ENCODE measurements at places on chromosomes 5 and 9. TPM values are rescaled to one million over a fixed set of nuclear protein-coding genes. Genes with fewer than 3 reads are reported as not detected.

DNA sequence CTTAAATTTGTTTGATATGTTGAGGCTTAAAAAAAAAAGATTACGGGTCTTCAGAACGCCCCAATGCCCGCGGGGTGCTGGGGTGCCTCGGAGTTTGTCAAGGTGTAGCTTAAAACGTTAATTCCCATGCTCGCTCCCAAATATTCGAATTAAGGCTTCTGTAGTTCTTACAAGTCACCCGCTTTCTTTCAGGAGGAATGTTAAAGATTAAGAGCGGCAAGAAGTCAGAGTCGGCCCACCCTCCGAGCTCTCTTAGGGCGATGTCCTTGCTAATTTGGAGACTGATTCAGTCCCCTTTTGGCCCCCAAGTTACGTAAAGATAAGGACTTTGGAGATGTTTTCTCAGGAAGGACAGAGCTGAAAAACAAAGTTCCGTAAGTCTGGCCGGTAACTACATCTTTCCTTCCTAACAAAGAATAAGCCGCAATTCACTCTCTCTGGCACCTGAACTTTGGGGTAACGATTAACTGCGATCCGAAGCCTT is 746 bp upstream of the NPM1 start:
- no peak for DNase-seq

- DNase-seq = no peak
These were observed 18.2 kb downstream of the SLC9A3 start for GRCh38 chr5:505951-506525.

DNA sequence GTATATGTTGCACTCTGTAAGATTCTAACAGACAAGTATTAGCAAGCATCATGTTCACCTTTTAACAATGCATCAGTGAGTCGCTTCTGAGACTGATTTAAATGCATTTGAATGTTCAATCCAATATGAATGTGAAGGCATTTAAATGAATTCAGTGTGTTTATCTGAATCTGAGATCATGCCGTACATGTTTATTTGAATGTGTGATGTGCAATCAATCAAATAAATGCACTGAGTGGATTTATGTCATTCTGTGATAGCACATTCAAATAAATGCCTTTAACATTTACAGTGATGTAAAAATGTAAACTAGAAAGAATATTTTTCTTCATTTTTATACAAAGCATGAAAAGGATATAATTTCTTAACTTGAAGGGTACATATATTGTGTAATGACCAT is 1063.5 kb upstream of the NUDT12 start:
- no peak for DNase-seq

- no peak for DNase-seq
These were observed 163.2 kb downstream of the LPAR1 start for GRCh38 chr9:110874963-110875674.

DNA sequence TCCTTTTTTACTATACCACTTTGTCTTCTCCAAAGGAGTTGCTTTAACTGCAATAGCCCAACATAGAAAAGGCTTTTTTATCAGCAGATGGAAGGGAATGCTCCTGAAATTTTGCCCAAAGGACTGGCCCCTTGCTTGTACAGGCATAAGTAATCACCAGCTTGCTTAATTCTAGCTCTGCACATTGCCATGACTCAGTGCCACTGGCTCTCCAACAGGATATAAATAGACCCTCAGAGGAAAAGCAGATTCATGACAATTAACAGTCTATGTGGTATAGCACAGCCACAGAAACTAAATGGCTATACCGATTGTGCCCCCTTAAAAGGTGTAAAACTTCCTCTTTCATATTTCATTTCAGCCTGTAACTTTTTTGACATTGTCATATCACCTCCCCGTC is 227.0 kb downstream of the ZNF608 start:
- no peak for DNase-seq

DNA sequence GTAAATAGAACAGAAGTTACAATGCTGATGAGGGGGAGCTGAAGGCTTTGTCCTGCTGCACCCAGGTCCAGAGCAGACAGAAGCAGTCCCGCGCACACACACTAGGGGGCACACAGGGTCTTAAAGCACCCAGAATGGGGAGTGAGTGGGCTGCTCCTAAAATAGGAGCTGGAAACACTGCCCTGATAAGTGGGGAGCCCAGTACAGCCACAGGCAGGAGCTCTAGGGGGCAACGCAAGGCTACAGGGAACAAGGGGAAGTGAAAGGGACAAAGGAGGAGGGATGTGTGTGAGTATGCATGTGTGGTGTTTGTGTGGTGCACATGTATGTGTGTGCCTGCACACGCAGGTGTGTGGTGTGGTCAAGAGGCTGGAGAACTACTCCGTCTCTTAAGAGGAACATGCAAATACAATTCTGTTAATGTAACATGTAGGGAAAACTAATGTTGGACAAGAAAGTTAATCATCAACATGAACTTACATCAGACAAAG is 191.5 kb downstream of the ROR2 start:
- DNase-seq = no peak

- DNase-seq = no peak
These were observed 24.6 kb downstream of the TTF1 start for GRCh38 chr9:132381966-132382541.

DNA sequence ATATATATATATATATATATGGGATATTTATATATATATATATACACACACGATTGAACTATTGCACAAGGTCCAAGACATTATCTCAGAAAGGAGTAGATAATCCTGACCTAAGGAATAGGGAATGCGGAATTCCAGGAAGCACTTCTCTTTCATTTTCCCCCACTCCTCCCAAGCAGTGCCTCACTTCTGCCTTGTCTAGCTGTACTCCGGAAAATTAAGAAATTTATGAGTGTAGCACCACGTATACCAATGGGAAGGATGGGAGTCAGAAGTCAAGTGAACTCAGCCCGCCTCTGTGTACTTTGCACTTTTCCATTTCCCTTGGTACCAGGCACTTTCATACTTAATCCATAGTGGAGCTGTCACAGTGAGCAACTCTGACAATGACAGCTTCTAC is 10.9 kb downstream of the SLC36A1 start:
- DNase-seq = no peak

DNA sequence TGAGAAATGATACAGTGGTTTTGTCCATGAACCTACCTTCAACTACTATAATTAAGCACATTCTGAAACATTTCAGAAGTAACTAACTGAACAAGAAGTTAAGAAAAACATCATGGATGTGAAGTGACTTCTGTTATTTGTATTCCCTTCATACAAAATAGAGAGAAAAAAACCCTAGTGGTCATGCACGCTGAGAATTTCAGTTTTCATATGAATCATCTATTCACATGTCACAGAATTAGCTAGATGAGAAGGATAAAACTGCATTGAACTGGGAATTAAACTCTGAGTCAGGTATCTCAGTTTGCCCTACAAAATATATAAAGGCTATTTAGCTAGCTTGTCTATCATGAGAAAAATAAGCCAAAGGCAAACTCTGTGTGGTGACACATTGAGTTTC is 451.8 kb upstream of the FTMT start:
- no peak for DNase-seq

DNA sequence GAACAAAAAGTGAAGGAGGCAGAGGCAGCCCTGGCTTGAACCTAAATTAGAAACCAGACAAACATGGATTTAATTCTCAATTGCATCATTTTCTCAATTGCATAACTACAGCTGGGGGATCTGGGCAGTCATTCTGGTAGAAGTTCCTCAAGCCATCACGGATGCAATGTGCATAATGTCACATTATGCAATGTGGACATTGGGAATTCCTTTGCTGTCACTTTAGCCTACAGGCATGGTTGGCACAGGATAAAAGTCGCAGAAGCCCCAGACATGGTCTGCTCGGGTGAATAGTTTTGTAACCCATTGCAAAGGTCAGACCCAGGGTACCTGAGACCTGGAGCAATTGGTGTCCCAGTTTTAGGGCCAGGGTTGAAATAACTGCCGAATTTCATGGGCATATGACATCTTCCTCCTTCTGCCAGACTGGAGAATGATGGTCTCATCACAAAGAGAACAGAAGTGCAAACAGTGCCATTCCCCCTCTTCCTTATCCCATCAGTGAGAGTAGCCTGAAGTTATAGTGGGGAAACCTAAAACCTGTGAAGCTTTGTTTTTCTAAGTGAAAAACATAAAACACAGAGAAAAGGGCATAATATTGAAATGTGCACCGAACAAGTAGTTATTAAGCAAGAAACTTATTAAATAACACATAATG is 290.8 kb downstream of the MSX2 start:
- peak; percentile 65 for DNase-seq

DNA sequence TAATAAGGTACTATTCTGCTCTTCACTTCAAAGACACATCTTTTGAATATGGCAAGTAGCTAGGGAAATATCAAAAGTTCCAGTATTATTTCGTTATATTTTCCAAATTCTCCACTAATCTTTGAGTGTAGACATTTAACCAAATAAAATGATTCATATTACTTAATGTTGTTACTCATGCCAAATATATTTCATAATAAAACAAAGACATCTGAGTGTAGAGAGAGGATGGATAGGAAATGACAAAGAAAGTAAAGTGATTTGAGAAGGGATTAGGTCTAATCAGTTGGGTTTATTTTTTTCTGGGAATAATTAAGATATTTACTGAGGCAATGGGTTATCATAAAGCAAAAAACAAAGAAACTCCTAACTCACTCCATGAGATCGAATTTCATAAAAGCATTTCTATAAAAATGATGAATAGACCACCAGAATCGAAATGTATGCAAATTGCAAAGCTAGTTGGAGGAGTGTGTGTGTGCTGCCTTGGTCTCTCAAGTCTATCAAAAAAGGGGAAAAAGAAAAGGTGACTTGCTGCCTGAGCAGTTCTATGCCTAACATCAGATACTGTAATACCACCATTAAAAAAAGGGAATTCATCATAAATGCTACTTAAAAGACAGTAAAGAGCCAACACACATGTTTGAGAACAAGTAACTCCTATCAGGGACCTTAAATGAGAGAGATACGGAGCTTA is 255.5 kb downstream of the PDE4D start:
- DNase-seq = no peak

- no peak for DNase-seq
These were observed 16.2 kb downstream of the SFXN1 start for GRCh38 chr5:175494264-175495183.

DNA sequence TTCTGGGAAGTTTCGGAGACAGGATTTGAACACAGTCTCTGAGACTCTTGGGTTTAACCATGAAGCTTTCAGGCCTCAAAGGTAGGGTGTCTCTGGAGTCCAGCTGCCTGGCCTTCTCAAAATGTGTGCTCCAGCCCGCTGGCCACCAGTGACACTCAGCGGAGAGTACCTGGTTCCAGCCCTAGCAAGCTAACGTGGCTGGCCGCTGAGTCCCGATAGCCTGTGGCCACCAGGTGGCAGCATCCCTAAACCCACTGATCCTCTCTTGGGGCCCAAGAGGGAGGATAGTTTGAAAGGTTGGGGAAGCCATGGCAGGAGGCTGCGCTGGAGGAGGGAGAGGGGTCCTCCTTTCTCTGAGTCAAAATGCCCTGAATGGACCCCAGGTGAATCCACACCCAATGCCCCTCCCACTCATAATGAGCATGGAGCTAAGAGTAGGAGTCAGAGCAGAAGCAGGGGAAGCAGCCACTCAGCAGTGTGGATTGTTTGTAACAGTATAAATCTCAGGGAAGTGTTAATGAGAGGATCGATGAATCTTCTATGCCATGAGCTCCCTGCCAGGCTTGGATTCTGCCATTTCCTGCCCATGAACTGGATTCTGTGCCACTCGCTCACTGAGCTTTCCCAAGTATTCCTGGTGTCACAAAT is 5.4 kb upstream of the TIFAB start:
- DNase-seq = no peak

- DNase-seq = no peak
These were observed 132.5 kb upstream of the FBXL7 start for GRCh38 chr5:15367489-15367888.

- no peak for DNase-seq
These were observed 1964.0 kb upstream of the CDH6 start for GRCh38 chr5:29229461-29229860.

DNA sequence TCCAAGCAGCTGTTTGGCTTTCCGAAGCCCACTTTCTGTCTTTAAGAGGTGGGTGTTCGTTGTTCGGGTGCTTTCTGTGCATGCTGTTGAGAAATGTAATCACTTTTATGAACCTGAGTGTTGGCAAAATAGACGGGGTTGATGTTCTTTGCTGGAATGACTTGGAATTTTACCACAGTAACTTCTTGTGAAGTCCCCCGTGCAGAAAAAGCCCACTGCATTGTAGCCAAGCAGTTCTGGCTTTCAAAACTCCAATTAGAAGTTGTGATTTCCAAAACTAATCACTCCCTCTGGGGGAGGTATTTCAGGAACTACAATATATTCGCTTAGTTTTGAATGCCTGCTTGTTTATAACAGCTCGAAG is 111.1 kb downstream of the PAM start:
- no peak for DNase-seq

- no peak for DNase-seq
These were observed at the start of gene OXCT1 for GRCh38 chr5:41869724-41870626. Gene OXCT1 (minus strand): TSS chr5:41870425. CDS start chr5:41870358, 67 bp downstream.

DNA sequence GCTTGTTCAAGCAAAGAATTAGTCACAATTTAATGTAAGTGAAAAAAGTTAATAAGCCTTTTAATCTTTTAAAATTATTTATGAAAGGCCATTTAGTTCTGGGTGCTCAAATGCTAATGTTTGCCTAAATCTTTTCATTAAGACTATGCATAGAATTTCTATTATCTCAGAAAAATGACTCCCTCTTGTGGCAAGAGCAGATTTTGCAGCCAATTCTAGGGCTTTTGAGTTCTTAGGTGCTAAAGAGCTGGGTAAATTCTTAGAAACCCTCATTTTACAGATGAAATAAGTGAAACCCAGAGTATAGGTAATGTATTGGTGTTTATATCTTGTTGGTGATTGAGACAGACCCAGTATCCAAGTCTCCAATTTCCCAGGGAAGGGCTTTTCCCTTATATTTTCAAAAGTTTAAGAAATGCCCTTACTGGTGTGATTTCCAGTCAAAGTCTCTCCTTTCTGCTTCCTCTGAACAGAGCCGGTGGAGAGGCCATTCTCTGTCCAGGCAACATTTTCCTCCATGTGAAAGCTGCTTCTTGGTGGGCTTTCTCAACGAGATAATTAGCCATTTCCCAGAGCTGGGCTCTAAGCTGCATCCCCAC is 24.1 kb upstream of the PCSK5 start:
- no peak for DNase-seq

- no peak for DNase-seq
These were observed 9.0 kb upstream of the WNK2 start for GRCh38 chr9:93174976-93175375.

DNA sequence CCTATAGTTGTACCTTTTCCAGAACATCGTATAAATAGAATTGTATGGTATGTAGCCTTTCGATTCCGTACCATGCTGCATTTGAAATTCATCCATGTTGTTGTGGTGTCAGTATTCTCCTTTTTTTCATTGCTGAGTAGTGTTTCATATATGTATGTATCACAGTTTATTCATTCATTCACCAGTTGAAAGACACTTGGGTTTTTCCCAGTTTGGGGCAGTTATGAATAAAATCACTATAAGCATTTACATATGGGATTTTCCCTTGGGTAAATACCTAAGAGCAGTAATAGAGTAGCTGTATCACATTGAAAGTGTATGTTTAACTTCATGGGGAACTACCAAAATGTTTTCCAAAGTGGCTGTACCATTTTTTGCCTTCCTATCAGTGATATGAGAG is 16.1 kb upstream of the FKTN start:
- DNase-seq = no peak

The CD72 gene
- total RNA-seq = 5.6 TPM

The ZNF367 gene
- 0.74 TPM for total RNA-seq

The ROR2 gene
- total RNA-seq = 22.3 TPM

The MFAP3 gene
- 38.5 TPM for total RNA-seq

The ASPN gene
- total RNA-seq = 2.9 TPM

The LCN1 gene
- not detected for total RNA-seq
